ENCODE measurements at places on chromosomes 1 and 21. TPM values are rescaled to one million over a fixed set of nuclear protein-coding genes. Genes with fewer than 3 reads are reported as not detected.

The SLFNL1 gene
- not detected for total RNA-seq

- no peak for DNase-seq
Observed at GRCh38 chr1:213538251-213538650, 449.5 kb upstream of the PROX1 start.

The MYOCOS gene
- total RNA-seq, result not detected

- no peak for DNase-seq
Observed at GRCh38 chr1:11046625-11047365, at the start of gene MASP2. MASP2 (minus strand) TSS chr1:11047239; CDS start chr1:11047207, 32 bp downstream.

DNA sequence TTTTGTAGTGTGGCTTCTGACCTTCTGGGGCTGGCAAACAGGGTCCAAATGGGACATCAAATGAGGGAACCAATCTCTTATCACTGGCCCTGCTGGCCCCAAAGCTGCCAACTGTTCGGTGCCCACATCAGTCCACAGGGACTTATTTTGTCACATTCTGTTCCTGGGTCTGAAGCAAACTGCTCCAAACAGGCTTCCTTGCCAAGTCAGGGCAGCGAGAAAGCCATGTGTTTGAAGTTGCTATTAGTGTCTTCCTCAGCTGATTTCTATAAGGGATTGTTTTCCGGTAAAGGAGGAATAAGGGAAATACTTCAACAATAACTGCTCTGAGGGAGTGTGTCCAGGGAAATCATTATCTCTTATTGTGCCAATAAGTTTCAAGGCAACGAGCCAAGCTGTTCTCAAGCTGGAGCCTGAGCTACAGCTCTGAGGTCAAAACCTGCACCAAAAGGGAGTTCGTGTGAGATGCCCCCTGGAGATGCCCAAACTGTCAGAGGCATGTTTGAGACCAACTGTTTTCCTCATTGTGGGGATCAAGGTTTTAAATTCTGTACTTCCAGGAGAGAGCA is 381.4 kb upstream of the PROX1 start:
- no peak for DNase-seq

DNA sequence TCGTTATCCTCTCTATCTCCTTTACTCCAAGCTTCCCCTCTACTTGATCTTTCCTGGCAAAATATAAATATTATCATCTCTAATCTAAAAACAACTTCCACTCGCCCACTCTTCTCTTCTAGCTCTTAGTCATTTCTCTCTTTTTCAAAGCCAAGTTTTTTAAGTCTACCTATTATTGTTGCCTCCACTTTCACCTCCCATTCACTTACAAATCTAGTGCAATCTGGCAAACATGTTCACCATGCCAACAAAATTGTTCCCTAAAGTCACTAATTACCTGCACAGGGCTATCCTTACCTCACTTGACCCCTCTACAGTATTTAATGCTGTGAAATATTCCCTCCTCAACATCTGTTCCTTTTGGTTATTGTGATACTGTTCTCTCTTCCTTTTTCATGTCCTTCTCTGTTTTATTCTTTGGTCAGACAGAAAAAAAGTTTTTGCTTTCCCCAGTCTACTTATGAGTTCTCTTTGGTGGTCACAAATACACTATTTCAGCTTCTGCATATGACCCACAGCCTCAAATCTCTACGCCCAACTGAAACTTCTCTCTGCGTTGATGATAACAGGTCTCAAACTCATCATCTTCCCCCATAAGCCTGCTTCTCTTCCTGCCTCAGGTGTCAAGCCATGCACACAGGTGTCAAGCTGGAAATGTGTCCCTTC is 31.9 kb upstream of the RAP1A start:
- DNase-seq, result no peak

DNA sequence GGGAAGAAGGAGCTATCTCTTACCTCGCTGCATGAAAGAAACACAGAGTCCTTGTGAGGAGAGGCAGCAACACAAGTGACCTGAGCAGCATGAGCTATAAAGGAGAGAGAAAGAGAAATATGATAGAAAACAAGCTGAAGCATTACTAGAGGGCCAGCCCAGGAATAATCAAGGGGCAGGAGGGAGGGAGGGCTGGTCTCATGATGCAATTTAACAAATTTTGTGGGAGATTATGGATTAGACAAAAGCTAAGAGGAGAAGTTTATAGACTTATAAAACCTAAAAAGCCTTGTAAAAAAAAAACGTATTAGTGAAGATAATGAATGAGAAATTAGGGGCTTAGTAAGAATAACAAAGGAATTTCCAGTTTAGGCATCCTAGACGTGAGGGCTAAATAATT is 5.0 kb downstream of the WDR77 start:
- no peak for DNase-seq

The FAM177B gene
- not detected for total RNA-seq

DNA sequence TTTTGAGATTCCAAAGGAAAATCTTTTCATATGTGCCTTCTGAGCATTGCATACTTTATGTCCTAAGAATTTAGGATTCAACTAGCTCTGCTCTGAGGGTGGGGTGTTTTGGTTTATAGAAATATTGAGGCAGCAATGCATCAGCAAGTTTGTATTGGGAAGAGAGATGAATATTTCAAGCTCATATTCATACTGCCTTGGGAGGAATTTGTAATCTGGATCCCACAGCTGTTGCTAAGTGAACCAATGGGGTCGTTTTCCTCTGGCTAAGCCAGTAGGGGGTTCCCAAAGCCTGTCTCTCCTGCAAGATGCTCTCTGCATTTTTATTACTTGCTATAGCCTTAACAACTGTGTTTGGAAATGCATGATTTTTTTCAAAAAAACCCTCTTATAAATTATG is 130.6 kb downstream of the SNX7 start:
- no peak for DNase-seq

The KCNE1 gene
- total RNA-seq, result not detected

DNA sequence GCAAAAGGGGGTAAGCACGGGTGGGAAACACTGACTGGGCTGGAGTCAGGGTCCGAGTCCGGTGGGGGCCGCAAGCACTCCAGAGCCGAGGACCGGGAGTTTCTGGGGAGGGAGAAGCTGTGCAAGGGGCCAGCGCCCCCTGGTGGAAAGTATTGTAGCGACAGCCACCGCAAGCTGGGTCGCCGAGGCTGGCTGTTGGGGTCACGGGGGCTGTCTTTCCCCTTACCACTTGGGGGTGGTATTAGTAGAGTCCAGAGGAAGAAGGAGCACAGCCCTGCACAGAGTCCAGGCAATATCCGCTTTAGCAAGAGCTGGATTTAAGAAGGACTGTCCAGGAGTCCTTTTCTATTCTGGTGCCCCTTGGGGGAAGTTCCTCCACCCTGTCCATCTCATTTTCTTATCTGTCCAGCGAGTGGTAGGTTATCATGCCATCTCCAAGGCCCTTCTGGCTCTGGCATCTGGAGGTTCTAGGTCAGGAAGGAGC is 17.9 kb upstream of the ETV3 start:
- DNase-seq, result peak; percentile 50

DNA sequence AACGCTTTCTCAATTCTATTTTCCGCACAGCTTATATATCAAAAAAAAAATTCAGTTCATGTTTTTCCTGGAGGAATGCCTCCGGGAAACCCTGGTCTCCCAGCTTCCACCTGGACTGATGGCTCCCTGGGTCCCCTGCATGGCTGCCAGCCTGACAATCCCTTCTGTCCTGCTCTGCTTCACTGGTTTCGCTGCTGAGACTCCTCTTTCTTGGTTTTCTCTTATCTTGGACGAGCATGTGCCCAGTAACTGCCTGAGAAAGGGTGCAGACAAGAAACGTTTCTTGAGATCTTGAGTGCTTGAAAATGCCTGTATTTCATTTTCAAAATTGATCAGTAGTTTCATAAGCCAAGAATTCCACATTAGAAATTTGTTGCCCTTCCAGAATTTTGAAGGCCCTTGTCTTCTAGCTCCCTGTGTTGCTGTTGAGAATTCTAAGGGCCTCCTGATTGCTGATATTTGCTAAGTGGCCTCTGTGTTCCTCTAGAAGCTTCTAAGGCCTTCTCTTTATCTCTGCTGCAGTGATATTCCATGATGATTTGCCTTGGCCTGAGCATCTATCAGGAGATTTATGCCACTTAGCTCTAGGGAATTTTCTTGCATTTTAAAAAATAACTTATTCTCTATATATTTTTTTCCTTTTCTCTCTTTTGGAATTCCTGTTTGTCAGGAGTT is 44.7 kb downstream of the ETS2 start:
- DNase-seq, result no peak

GRCh38 chr1:19619697-19620384 is 24.3 kb upstream of the NBL1 start:
- DNase-seq, result no peak

The CA6 gene
- total RNA-seq, result not detected

DNA sequence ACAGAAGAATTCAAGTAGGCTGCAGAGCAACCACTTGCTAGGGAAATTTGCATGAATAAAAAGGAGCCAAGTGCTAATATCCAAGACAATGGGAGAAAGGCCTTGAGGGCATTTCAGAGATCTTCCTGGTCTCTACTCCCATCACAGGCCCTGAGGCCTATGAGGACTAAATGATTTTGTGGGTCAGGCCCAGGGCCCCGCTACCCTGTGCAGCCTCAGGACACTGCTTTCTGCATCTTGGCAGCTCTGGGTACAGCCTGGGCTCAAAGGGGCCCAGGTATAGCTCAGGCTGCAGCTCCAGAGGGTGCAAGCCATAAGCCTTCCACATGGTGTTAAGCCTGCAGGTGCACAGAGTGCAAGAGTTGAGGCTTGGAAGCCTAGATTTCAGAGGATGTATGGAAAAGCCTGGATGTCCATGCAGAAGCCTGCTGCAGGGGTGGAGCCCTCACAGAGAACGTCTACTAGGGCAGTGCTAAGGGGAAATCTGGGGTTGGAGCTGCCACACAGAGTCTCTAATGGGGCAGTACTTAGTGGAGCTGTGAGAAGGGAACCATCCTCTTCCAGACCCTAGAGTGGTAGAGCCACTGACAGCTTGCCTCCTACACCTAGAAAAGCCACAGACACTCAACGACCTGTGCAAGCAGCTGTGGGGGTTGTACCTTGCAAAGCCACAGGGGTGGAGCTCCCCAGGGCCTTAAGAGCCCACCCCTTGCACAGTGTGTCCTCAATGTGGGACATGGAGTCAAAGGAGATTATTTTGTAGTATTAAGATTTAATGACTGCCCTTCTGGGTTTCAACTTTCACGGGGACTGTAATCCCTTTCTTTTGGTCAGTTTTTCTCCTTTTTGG is 13.7 kb upstream of the ACTRT2 start:
- DNase-seq, result no peak
